Muscle of leg (tissue), 16 donors: ENCODE measurements at places on chromosomes 3 and 15. TPM values are rescaled to one million over a fixed set of nuclear protein-coding genes. Genes with fewer than 3 reads are reported as not detected.

DNA sequence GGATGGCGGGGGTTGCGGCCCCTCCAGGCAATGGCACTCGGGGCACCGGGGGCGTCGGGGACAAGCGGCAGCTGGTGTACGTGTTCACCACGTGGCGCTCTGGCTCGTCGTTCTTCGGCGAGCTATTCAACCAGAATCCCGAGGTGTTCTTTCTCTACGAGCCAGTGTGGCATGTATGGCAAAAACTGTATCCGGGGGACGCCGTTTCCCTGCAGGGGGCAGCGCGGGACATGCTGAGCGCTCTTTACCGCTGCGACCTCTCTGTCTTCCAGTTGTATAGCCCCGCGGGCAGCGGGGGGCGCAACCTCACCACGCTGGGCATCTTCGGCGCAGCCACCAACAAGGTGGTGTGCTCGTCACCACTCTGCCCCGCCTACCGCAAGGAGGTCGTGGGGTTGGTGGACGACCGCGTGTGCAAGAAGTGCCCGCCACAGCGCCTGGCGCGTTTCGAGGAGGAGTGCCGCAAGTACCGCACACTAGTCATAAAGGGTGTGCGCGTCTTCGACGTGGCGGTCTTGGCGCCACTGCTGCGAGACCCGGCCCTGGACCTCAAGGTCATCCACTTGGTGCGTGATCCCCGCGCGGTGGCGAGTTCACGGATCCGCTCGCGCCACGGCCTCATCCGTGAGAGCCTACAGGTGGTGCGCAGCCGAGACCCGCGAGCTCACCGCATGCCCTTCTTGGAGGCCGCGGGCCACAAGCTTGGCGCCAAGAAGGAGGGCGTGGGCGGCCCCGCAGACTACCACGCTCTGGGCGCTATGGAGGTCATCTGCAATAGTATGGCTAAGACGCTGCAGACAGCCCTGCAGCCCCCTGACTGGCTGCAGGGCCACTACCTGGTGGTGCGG is 1.9 kb downstream of the CHST2 start:
- H3K27ac ChIP-seq = no peak overlapping the region
- H3K27me3 ChIP-seq = peaks cover 43% of the 10 kb centered on the region
- H3K36me3 ChIP-seq = peaks cover 3% of the 10 kb centered on the region

Gene TGM4
- 0.07 TPM for polyA plus RNA-seq

Gene SUCNR1
- polyA plus RNA-seq = 0.08 TPM

Gene GALK2
- polyA plus RNA-seq = 14.8 TPM

Gene RBM5
- polyA plus RNA-seq = 152 TPM

GRCh38 chr15:84151205-84151931 is 84.2 kb upstream of the GOLGA6L4 start:
- no peak for DNase-seq
- no peaks in the 10 kb centered on the region for H3K4me1 ChIP-seq
- no peak overlapping the region for H3K4me3 ChIP-seq
- no peaks in the 10 kb centered on the region for H3K27me3 ChIP-seq

DNA sequence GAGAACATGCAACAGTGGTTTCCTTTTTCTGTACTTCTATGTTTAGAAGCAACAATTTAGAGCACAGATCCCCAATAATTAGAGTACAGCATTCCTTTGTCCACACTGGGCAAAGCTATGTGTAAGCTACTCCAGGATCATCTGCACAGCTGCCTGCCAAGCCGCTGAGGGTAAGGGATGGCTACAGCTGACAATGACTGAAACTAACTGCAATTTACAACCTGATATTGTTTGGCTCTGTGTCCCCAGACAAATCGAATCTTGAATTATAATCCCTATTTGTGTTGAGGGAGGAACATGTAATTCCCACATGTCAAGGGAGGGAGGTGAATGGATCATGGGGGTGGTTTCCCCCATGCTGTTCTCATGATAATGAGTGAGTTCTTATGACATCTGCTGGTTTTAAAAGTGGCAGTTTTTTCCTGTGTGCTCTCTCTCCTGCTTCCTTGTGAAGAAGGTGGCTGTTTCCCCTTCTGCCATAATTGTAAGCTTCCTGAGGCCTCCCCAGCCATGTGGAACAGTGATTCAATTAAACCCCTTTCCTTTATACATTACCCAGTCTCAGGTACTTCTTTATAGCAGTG is 54.8 kb upstream of the TNFSF10 start:
- no peak overlapping the region for H3K27ac ChIP-seq
- no peaks in the 10 kb centered on the region for H3K27me3 ChIP-seq
- peaks cover 2% of the 10 kb centered on the region for H3K4me1 ChIP-seq

GRCh38 chr3:37953226-37953625 is 37.4 kb upstream of the VILL start:
- H3K4me3 ChIP-seq = no peak overlapping the region
- no peaks in the 10 kb centered on the region for H3K27me3 ChIP-seq
- no peak overlapping the region for H3K27ac ChIP-seq

GRCh38 chr3:159763011-159763601 is 225.5 kb upstream of the IL12A start:
- H3K27ac ChIP-seq = peak overlapping the region; percentile 95
- peak overlapping the region; percentile 65 for H3K4me3 ChIP-seq
- peaks cover 10% of the 10 kb centered on the region for H3K27me3 ChIP-seq
- peak; percentile 85 for DNase-seq
- no peaks in the 10 kb centered on the region for H3K36me3 ChIP-seq
- H3K4me1 ChIP-seq = peaks cover 26% of the 10 kb centered on the region

- DNase-seq = no peak
- H3K27me3 ChIP-seq = no peaks in the 10 kb centered on the region
- H3K36me3 ChIP-seq = no peaks in the 10 kb centered on the region
Measured at GRCh38 chr3:113556946-113557335, 24.6 kb downstream of the SIDT1 start.

DNA sequence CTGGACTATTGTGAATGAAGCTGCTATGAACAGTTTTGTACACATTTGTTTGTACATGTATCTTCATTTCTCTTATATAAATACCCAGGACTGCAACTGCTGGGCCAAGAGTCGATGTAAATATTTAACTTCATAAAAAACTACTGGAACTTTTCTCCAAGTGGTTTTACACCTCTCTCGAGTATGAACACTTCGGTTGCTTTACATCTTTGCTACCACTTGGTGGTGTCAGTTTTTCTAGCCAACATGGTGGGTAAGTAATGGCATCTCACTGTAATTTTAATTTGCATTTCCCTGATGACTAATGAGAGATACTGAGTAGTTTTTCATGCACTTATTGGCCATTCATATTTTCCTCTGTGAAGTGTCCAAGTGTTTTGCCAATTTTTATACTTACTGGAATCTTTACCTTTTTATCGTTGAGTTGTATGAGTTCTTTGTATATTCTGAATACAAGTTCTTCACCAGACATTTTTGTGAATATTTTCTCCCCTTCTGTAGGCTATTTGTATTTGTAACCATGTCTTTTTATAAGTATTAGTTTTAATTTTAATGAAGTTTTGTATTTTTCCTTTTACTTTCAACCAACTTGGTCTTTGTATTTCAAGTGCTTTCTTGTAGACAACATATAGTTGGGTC is 44.4 kb downstream of the PCOLCE2 start:
- H3K4me1 ChIP-seq = no peaks in the 10 kb centered on the region
- H3K4me3 ChIP-seq = no peak overlapping the region
- no peaks in the 10 kb centered on the region for H3K27me3 ChIP-seq
- H3K36me3 ChIP-seq = no peaks in the 10 kb centered on the region
- DNase-seq = no peak

Gene SPRED1
- 24.1 TPM for polyA plus RNA-seq

- H3K4me3 ChIP-seq = no peak overlapping the region
- H3K27ac ChIP-seq = no peak overlapping the region
Measured at GRCh38 chr15:92772626-92773244, 117.2 kb upstream of the FAM174B start.

Gene DLL4
- polyA plus RNA-seq = 12.2 TPM

GRCh38 chr15:41493205-41493901 is at the start of gene ITPKA:
Gene ITPKA, plus strand, starts transcription at chr15:41493874. Its CDS starts 54 bp downstream, at chr15:41493928.
- H3K4me1 ChIP-seq = peaks cover 32% of the 10 kb centered on the region
- H3K4me3 ChIP-seq = peak within 1 kb of the TSS; percentile 52
- H3K27me3 ChIP-seq = peaks cover 71% of the 10 kb centered on the region
- no peaks in the 10 kb centered on the region for H3K36me3 ChIP-seq
- peak within 1 kb of the TSS; percentile 52 for H3K27ac ChIP-seq

DNA sequence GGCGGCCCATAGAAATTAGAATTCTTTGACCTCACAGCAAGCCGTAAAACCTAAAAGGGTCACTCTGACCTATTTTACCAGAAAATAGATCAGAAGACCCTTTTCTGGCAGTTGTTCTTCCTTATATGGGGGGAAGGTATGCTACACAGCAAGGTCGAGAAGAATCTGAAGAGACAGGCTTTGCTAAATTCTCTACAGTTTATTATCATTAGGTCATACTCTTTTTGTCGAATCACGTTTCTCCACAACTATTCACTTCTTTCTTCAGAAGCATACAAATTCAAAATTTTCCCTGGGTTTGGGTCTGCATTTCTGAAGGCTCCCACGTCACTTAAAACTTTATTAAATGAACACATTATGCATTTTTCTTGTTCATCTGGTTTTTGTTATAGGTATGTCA is 229.5 kb upstream of the GRM7 start:
- H3K36me3 ChIP-seq = no peaks in the 10 kb centered on the region
- H3K4me3 ChIP-seq = no peak overlapping the region
- H3K27me3 ChIP-seq = no peaks in the 10 kb centered on the region
- no peaks in the 10 kb centered on the region for H3K4me1 ChIP-seq
- no peak overlapping the region for H3K27ac ChIP-seq
- DNase-seq = no peak

Gene CERS3
- 4.0 TPM for polyA plus RNA-seq

DNA sequence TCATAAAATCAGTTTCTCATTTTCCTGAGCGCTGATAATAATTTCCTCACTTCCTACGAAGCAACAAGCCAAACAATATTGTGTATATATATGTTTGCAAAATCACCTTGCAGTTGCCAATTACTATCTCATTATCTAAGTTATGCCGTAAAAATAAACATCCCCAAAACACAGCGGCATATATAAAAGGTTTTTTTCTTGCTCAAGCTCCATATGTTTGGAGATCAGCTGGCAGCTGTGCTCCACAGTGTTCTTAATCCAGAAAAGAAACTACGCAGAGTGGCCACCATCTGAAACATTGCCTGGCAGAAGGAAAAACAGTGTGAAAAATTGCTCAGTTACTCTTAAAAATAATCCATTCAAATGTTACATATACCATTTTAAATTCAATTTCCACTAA is 951.4 kb downstream of the PLOD2 start:
- no peaks in the 10 kb centered on the region for H3K4me1 ChIP-seq
- no peaks in the 10 kb centered on the region for H3K36me3 ChIP-seq
- H3K4me3 ChIP-seq = no peak overlapping the region

Gene FRMD4B
- polyA plus RNA-seq = 18.3 TPM

Gene DCLK3
- 2.0 TPM for polyA plus RNA-seq

DNA sequence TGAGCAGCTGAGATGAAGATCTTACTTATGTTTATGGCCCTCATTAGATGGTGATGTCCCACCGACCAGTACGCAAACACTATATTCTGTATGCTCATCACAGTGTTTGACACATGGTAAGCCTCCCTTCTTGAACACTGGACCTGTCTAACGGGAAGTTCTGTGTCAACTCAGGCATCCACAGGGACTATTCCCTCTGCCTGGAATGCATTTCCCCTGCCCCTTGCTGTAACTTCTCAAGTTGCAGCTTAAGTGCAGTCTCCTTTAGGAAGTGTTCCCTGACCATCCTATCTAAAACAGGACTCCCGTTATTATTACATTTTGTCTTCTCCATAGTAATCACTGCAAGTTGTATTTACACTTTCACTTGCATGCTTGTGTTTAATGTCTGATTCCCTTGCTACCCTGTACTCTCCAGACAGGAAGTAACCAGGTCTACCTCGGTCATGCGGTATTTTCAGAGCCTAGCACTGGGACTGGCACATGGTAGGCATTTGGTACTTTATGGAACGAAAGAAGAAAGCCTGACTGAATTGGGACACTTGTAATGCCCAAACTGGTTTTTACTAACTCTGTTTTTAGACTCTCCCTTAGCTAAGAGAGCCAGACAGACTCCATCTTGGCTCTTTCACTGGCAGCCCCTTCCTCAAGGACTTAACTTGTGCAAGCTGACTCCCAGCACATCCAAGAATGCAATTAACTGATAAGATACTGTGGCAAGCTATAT is 8.7 kb downstream of the DET1 start:
- no peaks in the 10 kb centered on the region for H3K4me1 ChIP-seq
- peaks cover 4% of the 10 kb centered on the region for H3K36me3 ChIP-seq
- H3K27me3 ChIP-seq = no peaks in the 10 kb centered on the region
- H3K4me3 ChIP-seq = no peak overlapping the region

GRCh38 chr3:19146685-19147650 is 1.3 kb upstream of the KCNH8 start:
- peak; percentile 87 for DNase-seq
- H3K27ac ChIP-seq = no peak overlapping the region
- peaks cover 18% of the 10 kb centered on the region for H3K27me3 ChIP-seq

DNA sequence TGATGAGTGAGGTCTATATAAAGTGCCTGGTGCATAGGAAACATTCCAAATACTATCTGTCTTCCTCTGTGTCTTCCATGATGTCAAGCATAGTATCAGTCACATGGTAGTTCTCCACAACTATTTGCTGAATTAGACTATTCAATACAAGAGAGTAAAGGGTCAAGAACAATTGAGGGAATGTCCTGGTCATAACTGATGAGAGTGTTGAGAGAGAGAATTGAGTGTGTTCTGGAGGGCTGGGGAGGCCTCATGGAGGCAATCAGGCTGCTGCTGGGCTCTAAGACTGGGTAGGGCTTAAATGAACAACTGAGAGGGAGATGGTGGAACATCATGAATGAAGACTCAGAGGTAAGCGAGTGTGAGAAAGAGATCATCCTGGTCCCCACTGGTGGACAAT is 433.7 kb upstream of the ONECUT1 start:
- no peak overlapping the region for H3K27ac ChIP-seq
- no peaks in the 10 kb centered on the region for H3K36me3 ChIP-seq
- DNase-seq = no peak
- no peak overlapping the region for H3K4me3 ChIP-seq
- no peaks in the 10 kb centered on the region for H3K4me1 ChIP-seq
- H3K27me3 ChIP-seq = no peaks in the 10 kb centered on the region

- no peaks in the 10 kb centered on the region for H3K27me3 ChIP-seq
- H3K4me1 ChIP-seq = no peaks in the 10 kb centered on the region
- no peaks in the 10 kb centered on the region for H3K36me3 ChIP-seq
- H3K4me3 ChIP-seq = no peak overlapping the region
Measured at GRCh38 chr3:76651784-76652183, 388.1 kb upstream of the ROBO2 start.

GRCh38 chr3:16739541-16740105 is 134.4 kb upstream of the DAZL start:
- H3K4me3 ChIP-seq = no peak overlapping the region
- H3K4me1 ChIP-seq = no peaks in the 10 kb centered on the region
- H3K27ac ChIP-seq = no peak overlapping the region
- no peaks in the 10 kb centered on the region for H3K27me3 ChIP-seq
- no peak for DNase-seq
- H3K36me3 ChIP-seq = no peaks in the 10 kb centered on the region

DNA sequence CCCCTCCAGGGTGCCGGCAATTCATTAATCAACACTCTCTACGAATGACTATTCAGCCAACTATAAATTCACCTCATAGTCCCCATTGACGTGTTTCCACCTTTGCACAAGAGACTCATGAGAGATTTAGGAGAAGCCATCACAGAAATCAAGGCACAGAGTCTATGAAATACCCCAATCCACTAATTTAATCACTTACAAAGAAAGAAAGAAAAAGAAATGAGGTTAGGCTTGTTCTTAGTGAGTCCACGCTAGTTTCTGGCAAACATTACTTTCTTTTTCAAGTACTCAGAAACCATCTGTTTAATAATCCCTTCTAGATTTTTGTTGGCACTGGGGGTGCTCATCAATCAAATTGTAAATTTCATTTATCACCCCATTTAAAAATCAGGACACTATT is 125.2 kb upstream of the ADPGK start:
- DNase-seq = no peak
- H3K27me3 ChIP-seq = no peaks in the 10 kb centered on the region
- H3K27ac ChIP-seq = no peak overlapping the region
- H3K36me3 ChIP-seq = no peaks in the 10 kb centered on the region
